ENCODE measurements at places on chromosomes 5 and 9. TPM values are rescaled to one million over a fixed set of nuclear protein-coding genes. Genes with fewer than 3 reads are reported as not detected.

SEMA5A gene
- polyA plus RNA-seq: 0.27 TPM

CDKN2A gene
- 65.3 TPM for polyA plus RNA-seq

CCDC112 gene
- 2.1 TPM for polyA plus RNA-seq

SIL1 gene
- polyA plus RNA-seq: 48.2 TPM

- no peak for DNase-seq
Observed at GRCh38 chr5:172280317-172280716, 3.2 kb downstream of the UBTD2 start.

DNA sequence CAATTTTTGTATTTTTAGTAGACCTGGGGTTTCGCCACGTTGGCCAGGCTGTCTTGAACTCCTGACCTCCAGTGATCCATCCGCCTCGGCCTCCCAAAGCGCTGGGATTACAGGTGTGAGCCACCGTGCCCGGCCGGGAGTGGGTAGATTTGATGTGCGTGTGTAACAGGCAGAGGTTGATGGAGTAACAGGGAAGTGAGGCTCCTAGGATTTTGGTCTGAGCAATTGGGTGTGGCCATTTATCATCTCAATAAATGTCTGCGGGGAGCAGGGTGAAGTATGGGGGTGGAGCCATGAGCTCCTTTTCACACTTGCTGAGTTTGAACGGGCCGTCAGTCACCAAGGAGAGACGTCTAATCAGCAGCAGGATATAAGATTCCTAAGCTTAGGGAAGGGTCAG is 1.2 kb upstream of the REXO4 start:
- DNase-seq: no peak

GRCh38 chr9:121736934-121737462 is 85.6 kb downstream of the DAB2IP start:
- DNase-seq: no peak

All from keratinocyte (primary cell).